Cerebellar nuclear complex (tissue), 1 donor: ENCODE measurements at places on chromosomes 12 and 14.

GRCh38 chr12:49105504-49106084 lies 5.1 kb downstream of the LMBR1L start:
- DNase-seq: no peak

GRCh38 chr12:105041186-105041585 lies 43.1 kb downstream of the ALDH1L2 start:
- no peak for DNase-seq

DNA sequence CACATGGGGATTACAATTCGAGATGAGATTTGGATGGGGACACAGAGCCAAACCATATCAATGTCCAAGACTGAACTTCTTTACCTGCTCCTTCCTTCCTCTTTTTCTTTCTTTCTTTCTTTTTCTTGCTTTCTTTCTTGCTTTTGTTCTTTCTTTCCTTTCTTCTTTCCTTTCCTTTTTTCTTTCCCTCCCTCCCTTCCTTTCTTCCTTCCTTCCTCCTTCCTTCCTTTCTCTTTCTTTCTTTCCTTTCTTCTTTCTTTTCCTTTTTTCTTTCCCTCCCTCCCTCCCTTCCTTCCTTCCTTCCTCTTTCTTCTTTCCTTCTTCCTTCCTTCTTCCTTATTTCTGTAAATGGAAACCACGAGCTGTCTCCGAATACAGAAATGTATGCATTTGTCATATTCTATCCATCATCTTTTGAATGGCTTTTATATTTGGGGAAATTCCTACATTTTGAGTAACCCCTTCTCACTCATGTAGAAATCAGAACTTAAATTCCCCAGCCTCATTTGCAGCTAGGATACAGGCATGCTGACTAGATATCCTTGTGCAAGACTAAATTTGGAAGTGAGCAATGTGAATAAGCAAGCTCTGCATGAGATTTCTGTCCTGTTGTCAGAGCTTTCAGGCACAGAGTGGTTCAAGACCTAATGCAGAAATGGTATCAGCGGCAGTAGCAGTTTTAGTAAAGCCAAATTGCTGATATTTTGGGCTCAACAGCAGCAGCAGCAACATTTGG lies 11.5 kb downstream of the GPR33 start:
- DNase-seq: no peak

DNA sequence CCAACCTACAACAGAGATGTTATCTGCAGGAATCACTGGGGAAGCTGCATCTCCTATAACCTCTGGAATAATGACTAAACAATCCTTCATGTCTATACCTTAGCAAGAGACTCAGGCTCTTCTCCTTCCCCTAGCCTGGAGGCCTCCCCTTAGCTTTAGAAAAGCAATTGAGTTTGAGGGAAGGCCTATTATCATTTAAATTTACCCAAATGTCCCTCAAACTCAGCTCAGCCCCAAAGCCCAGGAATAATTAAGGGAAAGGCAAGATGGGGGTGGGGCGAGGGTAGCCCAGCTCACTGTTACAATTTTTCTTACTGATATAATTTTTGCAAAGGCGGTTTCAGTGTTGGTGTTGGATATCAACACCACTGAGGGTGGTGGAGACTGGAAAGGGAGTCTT lies 151.4 kb upstream of the EEA1 start:
- DNase-seq: no peak

- no peak for DNase-seq
These were observed 31.0 kb downstream of the JAG2 start for GRCh38 chr14:105137481-105138020.

GRCh38 chr14:77967110-77967509 lies 167.2 kb downstream of the ADCK1 start:
- no peak for DNase-seq

GRCh38 chr12:27026257-27026656 lies 3.9 kb downstream of the MED21 start:
- DNase-seq: no peak
